ENCODE measurements at places on chromosomes 16 and 17. TPM values are rescaled to one million over a fixed set of nuclear protein-coding genes. Genes with fewer than 3 reads are reported as not detected.

DNA sequence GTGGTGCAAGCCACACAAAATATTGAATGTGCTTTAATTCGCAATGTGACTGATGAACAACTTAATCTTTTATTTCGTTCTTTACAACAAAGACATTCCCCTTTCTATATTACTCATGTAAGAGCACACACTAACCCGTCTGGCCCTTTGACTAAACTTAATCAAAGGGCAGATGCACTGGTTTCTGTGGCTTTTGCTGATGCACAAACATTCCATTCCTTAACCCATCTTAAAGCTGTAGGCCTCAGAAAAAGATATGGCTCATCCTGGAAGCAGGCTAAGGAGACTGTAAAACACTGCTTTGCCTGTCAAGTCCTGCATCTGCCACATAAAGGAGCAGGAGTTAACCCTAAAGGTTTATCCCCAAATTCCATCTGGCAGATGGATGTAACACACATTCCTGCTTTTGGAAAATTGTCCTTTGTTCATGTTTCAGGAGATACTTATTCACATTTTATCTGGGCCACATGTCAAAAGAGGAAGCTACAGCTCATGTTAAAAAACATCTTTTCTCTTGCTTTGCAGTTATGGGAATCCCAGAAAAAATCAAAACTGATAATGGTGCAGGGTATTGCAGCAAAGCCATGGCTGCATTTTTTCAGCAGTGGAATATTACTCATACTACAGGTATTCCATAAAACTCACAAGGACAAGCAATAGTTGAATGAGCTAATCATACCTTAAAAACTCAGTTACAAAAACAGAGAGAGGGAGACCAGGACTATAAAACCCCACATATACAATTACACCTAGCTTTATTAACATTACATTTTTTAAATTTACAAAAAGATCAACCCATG, 137.2 kb downstream of the AHSP start:
- H3K36me3 ChIP-seq = no peaks in the 10 kb centered on the region
- H3K27ac ChIP-seq = no peak overlapping the region
- no peak for DNase-seq
- H3K27me3 ChIP-seq = no peaks in the 10 kb centered on the region
- H3K4me3 ChIP-seq = no peak overlapping the region

- H3K4me1 ChIP-seq = no peaks in the 10 kb centered on the region
- H3K36me3 ChIP-seq = no peaks in the 10 kb centered on the region
- H3K27ac ChIP-seq = no peak overlapping the region
- no peak overlapping the region for H3K4me3 ChIP-seq
- H3K27me3 ChIP-seq = no peaks in the 10 kb centered on the region
- no peak for DNase-seq
Measured at GRCh38 chr16:85759136-85759535, 8.2 kb upstream of the C16orf74 start.

DNA sequence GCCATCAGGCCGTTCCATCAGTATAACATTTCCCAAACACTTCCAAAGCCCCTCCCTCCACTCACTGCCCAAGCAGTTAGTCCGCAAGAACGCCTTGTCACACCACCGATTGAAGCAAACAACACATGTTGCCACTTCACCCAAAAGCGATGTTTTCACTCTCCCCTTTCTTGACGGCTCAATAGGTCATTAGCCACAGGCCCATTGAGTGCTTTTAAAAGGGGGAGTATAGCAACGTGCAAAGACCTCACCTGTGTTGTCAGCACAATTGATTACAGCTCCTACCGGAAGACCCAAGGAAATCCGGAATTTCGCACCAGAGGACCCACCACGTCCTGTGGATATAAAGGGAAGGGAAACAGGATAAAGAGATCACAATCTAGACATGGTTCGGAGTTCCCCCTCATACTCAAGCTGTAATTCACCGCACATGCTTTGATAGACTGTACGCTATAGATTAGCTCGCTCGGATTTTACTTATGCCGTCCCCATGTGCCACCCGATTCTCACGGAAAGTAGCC, 690 bp downstream of the RPL23 start:
- peaks cover 15% of the 10 kb centered on the region for H3K4me1 ChIP-seq
- H3K27ac ChIP-seq = peak overlapping the region; percentile 96
- peak overlapping the region; percentile 67 for H3K4me3 ChIP-seq
- DNase-seq = no peak
- H3K36me3 ChIP-seq = no peaks in the 10 kb centered on the region

DNA sequence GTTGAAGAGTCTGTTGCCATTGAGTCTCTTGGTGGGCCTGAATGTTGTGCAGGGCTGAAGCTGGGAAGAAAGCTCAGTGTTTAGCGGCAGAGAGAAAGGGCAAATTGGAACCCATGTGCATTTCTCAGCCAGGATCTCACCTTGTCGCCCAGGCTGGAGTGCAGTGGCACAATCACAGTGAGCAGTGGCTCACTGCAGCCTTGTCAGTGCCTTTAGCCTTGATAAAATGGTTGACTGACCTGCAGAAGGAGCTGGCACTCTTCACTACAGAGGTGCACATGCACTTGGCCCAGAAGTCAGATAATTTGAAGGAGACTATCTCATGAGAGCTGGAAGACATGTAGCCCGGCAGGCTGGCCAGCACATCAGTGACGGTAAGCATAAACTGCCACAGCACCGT, 124.2 kb upstream of the TBX2 start:
- no peaks in the 10 kb centered on the region for H3K36me3 ChIP-seq
- H3K27me3 ChIP-seq = no peaks in the 10 kb centered on the region
- H3K4me3 ChIP-seq = no peak overlapping the region
- no peak overlapping the region for H3K27ac ChIP-seq

GRCh38 chr17:8125154-8125946, 1.4 kb upstream of the HES7 start:
- peak overlapping the region; percentile 10 for H3K27ac ChIP-seq
- H3K36me3 ChIP-seq = no peaks in the 10 kb centered on the region
- DNase-seq = peak; percentile 88
- H3K27me3 ChIP-seq = peaks cover 29% of the 10 kb centered on the region
- H3K4me3 ChIP-seq = peak overlapping the region; percentile 90

- DNase-seq = no peak
- no peaks in the 10 kb centered on the region for H3K36me3 ChIP-seq
- peaks cover 6% of the 10 kb centered on the region for H3K4me1 ChIP-seq
- H3K4me3 ChIP-seq = no peak overlapping the region
- no peaks in the 10 kb centered on the region for H3K27me3 ChIP-seq
- no peak overlapping the region for H3K27ac ChIP-seq
Measured at GRCh38 chr17:15891318-15891717, 53.6 kb upstream of the ADORA2B start.

GRCh38 chr17:73713136-73713535, 68.9 kb upstream of the SDK2 start:
- no peak for DNase-seq
- no peak overlapping the region for H3K4me3 ChIP-seq
- peaks cover 10% of the 10 kb centered on the region for H3K27me3 ChIP-seq
- H3K4me1 ChIP-seq = no peaks in the 10 kb centered on the region
- no peaks in the 10 kb centered on the region for H3K36me3 ChIP-seq
- H3K27ac ChIP-seq = no peak overlapping the region

- no peak overlapping the region for H3K27ac ChIP-seq
- no peaks in the 10 kb centered on the region for H3K4me1 ChIP-seq
- H3K36me3 ChIP-seq = no peaks in the 10 kb centered on the region
- no peaks in the 10 kb centered on the region for H3K27me3 ChIP-seq
- H3K4me3 ChIP-seq = no peak overlapping the region
- peak; percentile 33 for DNase-seq
Measured at GRCh38 chr16:54140057-54140787, 146.4 kb downstream of the IRX3 start.

TNFRSF13B gene
- not detected for total RNA-seq

MEIOC gene
- total RNA-seq = 0.13 TPM

KCNH4 gene
- total RNA-seq = 0.17 TPM

EFNB3 gene
- total RNA-seq = 7.4 TPM

HID1 gene
- total RNA-seq = 15.3 TPM

NOG gene
- total RNA-seq = 10.7 TPM

All from hepatocyte (in vitro differentiated cells).